GDM1 (cell line): ENCODE measurements at places on chromosomes 2 and 18.

- DNase-seq: no peak
Measured at GRCh38 chr2:241248897-241249296, 60.4 kb downstream of the ANO7 start.

DNA sequence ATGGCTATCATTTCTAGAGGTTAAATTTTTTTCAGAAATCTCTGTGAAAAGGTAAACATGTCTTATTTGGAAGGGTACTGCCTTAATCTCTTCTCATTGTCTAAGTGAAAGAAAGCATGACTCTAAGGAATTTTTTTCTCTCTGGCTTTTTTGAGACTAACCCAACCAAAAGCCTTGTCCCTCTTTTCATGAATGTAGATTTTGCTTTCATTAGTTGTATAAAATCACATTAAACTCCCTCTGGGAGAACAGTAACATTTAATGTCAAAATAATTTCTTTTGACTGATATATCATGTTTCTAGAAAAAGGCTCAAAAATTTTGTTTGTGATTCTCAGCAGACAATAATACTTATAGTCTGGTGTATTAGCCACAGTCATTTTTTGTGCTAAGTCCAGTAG, 168.4 kb upstream of the SPOPL start:
- no peak for DNase-seq

GRCh38 chr2:208064220-208064961, 39.1 kb upstream of the PLEKHM3 start:
- peak; percentile 56 for DNase-seq

GRCh38 chr2:122135021-122135937, 379.8 kb downstream of the TSN start:
- no peak for DNase-seq

DNA sequence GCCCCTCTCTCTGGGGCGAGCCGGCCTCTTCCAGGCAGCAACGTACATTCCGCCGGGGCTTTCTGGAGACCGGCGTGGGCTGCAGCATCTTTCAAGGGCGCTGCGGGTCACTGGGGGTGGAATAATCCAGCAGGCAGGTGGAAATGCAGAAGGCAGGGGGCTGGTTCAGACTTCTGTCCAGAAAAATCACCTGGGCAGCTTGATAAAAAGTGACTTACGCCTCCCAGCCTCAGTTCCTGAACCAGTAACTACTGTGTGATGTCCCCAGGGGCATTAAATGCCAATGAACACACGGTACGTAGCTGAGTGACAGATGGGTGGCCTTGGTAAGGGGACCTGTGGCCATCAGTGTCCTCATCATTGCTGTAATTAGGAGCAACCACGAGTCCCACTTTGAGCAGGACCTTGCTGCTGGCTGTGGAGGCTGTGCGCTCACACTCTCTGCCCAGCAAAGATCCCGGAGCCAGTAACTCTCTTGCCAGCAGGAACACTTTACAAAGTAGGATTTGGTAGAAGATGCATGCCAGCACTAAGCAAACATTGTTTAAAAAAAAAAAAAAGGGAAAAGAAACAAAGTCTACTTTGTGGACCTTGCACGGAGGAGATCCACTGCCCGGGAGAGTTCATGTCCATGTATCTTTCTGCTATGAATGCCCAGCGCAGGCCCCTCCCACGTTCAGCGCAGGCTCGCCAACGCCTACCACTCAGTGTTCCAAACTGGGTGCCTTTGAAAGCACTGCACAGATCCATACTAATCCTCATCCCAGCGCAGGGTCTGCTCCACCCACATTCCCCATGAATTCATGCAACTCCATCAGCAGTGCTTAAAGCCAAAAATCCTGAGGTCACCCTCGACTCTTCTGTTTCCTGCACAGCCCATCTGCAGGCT, 177.3 kb downstream of the HDAC4 start:
- no peak for DNase-seq

DNA sequence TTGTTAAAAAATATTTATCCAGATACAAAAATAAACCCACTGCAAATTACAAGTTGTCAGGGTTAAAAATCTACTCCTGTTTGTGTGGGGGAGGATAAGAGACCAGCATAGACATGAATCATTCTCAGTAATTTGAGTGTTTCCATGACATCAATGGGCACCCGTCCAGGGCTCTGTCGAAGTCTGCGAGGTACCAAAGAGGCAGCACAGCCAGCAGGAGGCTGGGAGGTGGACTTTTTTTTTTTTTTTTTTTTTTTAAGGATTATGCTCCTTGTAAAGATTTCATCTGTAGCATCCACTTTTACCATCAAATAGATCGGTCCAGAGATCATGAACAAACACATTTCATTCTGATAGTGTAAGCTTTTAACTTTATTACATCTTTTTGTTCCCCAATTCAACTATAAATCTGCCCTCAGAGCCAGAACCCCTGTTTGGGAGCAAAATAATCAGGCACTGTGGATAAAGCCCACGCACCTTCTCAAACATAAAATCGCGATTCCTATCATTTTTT, 182.0 kb downstream of the TCF4 start:
- DNase-seq: no peak

GRCh38 chr2:191481305-191482070, 196.4 kb upstream of the NABP1 start:
- DNase-seq: no peak

GRCh38 chr2:26170795-26171194, 2.1 kb upstream of the GAREM2 start:
- DNase-seq: no peak

DNA sequence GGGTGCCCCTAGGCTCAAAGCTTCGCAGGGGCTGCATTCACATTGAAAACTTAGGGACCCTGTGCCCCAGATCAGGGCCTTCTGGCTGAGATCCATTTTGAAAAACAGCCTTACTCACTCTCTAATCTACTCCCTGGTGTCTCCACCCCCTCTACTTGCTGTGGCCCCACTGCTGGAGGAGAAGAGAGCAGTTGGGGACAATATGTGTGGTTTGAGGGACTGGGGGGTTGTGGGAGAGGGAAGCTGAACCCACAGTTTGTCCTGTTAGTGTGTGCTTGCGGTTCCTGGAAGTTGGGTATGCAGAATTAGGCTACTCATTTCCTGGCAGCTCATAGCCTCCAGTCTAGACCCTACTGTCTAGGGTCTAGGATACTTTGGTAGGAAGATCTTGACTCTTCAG, 211.4 kb downstream of the PRKCE start:
- DNase-seq: peak; percentile 93

DNA sequence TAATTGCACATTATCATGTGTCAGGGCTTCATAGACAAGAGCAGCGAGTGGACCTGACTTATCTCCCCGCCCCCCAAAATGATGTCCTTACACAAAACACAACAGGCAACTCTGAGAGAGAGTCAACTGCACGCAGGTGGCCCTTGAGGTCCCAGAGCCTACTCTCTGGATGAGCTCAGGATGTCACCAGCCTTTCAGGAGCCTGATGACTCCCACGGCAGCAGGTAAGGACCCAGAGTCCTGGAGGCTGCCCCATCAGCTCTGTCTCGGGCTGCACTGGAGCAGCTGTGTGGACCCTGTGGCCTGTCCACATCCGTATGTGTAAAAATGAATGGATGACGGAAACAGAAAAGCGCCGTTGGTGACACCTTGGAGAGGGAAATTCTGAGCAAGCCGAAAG, 130.9 kb downstream of the HDAC4 start:
- DNase-seq: no peak

DNA sequence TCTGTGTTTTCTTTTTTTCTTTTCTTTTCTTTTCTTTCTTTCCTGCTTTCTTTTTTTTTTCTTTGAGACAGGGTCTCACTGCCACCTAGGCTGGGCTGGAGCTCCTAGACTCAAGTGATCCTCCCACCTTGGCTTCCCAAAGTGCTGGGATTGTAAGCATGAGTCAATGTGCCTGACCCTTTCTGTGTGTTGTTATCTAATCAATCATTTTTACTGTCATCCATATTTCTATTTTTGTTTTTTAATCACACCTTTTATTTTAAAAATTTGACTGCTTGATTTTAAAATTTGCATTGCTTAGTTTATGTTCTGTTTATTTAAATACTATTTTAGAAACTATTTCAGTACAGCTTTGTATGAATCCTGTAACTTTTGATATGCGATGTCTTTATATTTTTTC, 19.2 kb downstream of the LCLAT1 start:
- DNase-seq: no peak

DNA sequence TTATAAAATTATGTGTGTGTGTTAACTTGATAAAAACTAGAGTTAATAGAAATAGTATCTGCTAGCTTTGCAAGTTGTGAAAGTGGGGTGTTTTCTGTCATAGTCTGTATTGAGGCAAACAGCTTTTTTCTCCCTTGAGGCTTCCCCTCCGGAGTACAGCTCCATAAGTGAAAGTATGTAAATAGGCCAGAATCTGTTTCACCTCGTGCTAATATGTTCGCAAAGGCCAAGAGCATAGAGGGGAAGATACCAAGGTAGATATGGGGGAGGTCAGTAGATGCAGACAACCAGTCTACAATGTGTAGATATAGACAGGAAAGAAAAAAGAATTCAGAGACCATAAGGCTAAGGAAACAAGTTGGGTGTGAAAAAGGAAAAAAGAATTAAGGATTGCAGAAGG, 72.9 kb downstream of the PTRHD1 start:
- no peak for DNase-seq

DNA sequence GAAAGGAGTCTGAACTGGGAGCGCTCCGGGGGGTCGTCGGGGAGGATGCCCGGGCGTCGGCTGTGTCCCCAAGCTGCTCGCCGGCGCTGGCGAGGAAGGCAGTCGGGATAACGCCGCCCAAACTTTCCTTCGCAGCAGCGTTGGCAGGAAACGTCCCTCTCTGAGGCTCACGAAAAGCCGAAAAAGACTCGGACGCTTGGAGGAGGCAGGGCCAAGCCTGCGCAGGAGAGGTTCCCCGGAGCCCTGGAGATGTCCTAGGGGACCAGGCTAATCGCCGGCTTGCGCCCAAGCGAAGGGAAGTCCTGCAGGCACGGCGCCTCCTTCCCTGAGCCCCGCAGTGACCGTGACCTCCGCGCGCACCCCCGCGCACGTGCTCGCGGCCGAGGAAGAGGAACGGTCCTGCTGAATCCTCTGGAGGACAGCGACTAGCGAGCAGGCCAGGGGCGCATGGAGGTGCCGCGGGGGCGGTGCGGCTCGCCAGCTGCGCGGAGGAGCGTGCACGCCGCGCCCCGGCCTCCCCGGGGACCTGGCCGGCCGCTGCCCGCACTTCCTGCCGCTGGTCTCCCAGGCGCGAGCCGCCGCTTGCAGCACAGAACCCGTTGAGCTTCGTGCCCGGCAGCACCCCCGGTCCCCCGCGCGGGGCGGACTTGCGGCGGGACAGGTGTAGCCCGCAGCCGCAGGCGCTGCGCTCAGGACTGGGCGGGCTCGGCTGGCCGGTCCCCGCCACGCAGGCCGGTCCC, at the start of gene SH3RF3:
SH3RF3 (plus strand) TSS at position 590 of the 740 bp plus-strand sequence.
- DNase-seq: no peak

DNA sequence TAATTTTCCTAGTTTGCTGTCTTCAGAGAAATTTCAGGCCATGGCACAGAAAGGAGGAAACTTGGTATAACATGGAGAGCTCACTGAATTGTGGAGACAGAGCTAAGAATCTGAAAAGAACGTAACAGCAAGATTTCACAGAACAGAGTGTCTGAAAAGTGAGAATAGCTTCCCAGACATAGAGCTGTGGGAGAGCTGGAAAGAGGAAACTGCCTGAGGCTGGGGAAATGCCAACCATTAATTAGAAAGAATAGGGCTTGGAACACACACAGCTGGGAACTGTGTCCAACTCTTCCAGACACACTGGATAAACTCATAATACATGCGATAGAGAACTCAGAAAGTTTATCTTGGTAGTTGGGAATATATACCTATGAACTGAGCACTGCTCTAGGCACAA, 51.6 kb upstream of the KYNU start:
- no peak for DNase-seq

GRCh38 chr18:61738042-61738441, 154.8 kb downstream of the RNF152 start:
- DNase-seq: no peak

DNA sequence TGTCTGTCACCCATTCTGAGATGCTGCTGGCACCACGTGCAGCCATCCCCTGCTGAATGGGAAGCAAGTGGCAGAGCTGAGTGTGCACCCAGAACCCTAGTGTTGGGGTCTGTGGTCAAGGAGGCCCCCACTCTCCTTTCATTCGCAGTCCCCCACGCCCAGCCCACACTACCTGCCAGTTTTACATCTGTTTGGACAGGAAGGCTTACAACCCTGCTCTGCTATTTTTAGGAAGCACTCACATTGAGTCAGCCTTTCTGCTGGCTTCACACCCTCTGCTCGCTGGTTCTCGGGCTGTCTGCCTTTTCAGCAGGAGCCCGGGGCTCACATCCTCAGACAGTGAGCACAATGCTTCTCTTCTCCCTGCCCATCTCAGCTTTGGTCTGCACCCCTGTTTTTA, 10.7 kb upstream of the ADCY3 start:
- peak; percentile 55 for DNase-seq
